Activated CD8-positive, alpha-beta T cell treated with anti-CD3 and anti-CD28 coated beads, Interleukin-2, amount 10 ng/mL, durations not matched to agents 7 days and 5 days (primary cell): ENCODE measurements at places on chromosomes 6 and 20.

GRCh38 chr6:165034271-165034741 lies 275.1 kb downstream of the C6orf118 start:
- DNase-seq, result no peak

- no peak for DNase-seq
Observed at GRCh38 chr20:2837221-2837960, 3.1 kb downstream of the PCED1A start.

- no peak for DNase-seq
Observed at GRCh38 chr20:52996130-52996529, 24.0 kb downstream of the TSHZ2 start.

- DNase-seq, result no peak
Observed at GRCh38 chr6:8080362-8081151, 16.4 kb upstream of the BLOC1S5 start.

GRCh38 chr6:66717801-66718200 lies 1010.8 kb upstream of the EYS start:
- no peak for DNase-seq

- no peak for DNase-seq
Observed at GRCh38 chr20:54350415-54350814, 125.0 kb upstream of the DOK5 start.

DNA sequence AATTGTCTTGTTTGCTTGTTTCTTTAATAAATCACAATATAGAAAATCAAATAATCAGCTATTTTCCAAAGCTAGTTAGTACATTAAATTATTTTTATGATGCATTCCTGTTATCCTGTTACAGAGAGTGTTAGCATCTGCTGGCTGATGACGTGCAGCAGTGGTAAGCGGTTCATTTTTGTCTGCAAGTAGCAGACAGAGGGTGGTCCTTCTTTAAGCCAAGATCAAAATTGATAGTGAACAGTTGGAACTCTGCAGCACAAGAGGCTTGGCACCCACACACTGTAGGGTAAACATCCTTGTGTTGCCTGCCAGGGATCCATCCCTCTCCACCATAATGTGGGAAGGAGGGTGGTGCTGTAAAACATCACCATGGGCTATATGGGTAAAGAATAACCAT lies 158.3 kb downstream of the FRK start:
- DNase-seq, result no peak

DNA sequence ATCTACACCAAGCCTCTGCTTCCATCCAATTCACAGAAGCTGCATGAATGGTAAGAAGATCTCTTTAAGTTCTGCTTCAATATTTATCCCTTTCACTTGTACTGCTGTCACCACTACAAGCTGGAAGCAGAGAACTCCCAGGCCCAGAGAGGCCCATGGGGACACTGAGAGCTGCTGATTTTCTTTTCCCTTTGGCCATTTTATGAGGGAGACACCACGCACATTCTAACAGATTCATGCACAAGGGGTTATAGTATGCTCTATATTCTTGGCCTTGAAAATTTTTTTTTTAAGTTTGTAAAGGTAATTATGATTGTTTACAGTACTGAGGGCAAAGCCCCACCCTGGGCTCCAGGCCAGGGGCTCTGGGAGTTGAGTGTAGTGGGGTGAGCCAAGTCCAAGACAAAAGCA lies 88.4 kb downstream of the MYB start:
- no peak for DNase-seq

- no peak for DNase-seq
Observed at GRCh38 chr6:81166770-81167169, 585.7 kb downstream of the TENT5A start.

- DNase-seq, result no peak
Observed at GRCh38 chr6:75926293-75927168, 145.9 kb downstream of the IMPG1 start.

DNA sequence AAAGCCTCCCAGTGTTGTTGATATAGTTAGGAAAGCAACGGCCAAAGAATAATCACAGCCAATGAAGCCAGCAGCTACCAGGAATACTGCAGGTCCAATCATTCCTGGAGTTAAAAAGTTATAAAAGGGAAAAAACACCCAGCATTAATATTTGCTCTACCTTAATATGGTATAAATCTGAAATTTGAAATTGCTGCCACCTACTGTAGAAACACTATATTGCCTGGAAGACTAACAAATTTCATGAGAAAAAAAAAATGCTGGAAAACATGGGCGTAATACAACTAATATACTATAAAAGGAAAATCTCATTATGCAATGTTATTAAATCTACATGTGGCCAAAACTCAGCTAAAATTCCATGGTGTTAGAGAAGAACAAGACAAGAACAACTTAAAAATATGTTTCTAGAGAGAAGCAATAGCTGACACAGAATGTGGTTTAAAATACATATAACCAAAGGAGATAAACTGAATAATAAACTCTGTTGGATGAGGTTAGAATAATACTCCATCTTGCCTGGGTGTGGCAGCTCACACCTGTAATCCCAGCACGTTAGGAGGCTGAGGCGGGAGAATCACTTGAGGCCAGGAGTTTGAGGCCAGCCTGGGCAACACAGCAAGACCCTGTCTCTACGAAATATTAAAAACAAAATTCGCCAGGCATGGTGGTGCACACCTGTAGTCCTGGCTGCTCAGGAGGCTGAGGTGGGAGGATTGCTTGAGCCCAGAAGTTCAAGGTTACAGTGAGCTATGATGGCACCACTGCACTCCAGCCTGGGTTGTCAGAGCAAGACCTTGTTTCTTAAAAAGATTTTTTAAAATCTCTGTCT lies 43.1 kb downstream of the SLC17A5 start:
- DNase-seq, result no peak

DNA sequence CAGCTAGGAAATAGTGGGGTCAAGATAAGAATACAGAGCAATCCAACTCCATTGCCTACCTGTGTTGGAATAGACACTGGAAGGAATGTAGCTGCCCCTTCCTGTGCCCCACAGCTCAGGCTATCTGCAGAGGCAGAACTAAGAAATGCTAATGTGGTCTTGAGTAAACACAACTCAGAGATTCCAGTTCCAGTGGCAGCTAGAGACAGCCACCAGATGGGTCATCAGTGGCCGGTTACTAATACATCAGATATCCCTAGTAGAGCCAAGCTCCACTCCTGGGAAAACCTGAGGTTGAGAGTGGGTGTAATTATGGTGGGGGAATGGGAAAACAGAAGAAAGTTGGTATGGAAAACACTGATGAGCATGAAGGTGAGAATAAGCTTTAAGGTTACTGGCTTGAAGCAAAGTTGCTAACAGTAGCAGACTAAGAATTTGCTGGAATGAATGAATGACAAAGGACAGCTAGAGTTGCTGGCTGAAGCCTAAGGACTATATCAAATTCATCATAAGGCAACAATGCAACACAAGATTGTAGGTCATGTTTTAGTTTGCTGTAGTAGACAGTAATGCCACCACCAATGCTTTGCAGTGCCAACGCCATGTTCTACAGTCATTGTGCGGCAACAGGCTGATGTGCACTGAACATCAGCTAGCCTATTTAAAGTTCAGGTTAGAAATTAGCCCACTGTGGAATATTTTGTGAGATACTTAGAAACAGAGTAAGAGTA lies 28.3 kb upstream of the FAM83C start:
- no peak for DNase-seq

GRCh38 chr6:45650524-45651135 lies 272.9 kb upstream of the SUPT3H start:
- no peak for DNase-seq

- DNase-seq, result no peak
Observed at GRCh38 chr6:53436526-53437303, 88.0 kb upstream of the ELOVL5 start.

DNA sequence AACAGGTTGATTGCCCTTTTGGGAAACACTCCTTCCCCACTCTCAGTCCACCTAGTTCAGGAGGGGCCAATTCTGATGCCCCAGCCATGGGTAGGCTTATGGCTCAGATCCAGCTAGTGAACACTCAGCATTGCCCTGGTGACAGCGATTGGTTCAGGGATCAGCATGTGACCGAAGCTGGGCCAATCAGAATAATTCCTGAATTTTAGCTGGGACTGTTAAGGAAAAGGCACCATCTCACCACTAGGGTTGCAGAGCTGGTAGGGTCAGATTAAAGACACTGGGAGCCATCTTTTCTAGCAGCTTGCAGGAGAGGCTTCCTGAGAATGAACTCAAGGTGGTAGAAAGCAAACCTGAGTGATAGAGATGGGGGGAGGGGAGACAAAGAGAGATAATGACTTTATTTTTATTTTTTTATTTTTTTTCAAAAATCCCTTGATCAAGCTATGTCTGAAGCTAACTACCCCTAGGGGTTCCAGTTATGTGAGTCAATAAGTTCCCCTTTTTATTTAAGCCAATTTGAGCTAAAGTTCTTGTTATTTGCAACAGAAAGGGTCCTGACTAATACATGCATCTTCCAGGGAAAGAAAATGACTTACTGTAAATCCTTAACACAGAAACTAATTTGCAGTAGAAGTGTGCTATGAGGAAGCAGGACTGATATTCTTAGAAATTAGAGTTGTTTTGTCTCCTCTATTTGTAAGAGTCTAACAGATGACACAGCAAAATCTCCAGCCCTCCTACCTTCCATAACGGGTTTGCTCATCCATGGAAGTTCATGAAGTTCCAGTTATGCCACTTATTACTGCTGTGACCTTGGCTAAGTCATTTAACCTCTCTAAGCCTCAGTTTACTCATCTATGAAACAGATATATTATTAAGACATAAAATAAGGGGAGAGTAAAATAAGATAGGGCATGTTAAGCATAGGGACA lies 44.7 kb downstream of the EYA2 start:
- no peak for DNase-seq
